Activated T-cell treated with anti-CD3 and anti-CD28 coated beads, Interleukin-2, amount 50 U/mL, for 24 hours (primary cell): ENCODE measurements at places on chromosomes 3 and 15.

- no peaks in the 10 kb centered on the region for H3K36me3 ChIP-seq
- H3K27me3 ChIP-seq, result peaks cover 11% of the 10 kb centered on the region
- DNase-seq, result no peak
- H3K27ac ChIP-seq, result no peak overlapping the region
Observed at GRCh38 chr3:44228900-44229299, 12.8 kb upstream of the TOPAZ1 start.

GRCh38 chr3:108804437-108804836 lies 18.1 kb upstream of the TRAT1 start:
- H3K4me3 ChIP-seq, result no peak overlapping the region
- no peak overlapping the region for H3K27ac ChIP-seq
- H3K4me1 ChIP-seq, result peaks cover 28% of the 10 kb centered on the region
- no peaks in the 10 kb centered on the region for H3K36me3 ChIP-seq

- no peak for DNase-seq
- H3K4me1 ChIP-seq, result peaks cover 89% of the 10 kb centered on the region
- H3K36me3 ChIP-seq, result peaks cover 95% of the 10 kb centered on the region
- H3K27me3 ChIP-seq, result no peaks in the 10 kb centered on the region
Observed at GRCh38 chr3:108130701-108131474, 40.1 kb upstream of the CD47 start.

- H3K36me3 ChIP-seq, result no peaks in the 10 kb centered on the region
- no peak overlapping the region for H3K4me3 ChIP-seq
- H3K27me3 ChIP-seq, result peaks cover 2% of the 10 kb centered on the region
- H3K4me1 ChIP-seq, result peaks cover 8% of the 10 kb centered on the region
- DNase-seq, result peak; percentile 67
Observed at GRCh38 chr15:93035953-93036810, 52.8 kb downstream of the RGMA start.

- H3K36me3 ChIP-seq, result no peaks in the 10 kb centered on the region
- H3K4me3 ChIP-seq, result no peak overlapping the region
- H3K4me1 ChIP-seq, result no peaks in the 10 kb centered on the region
- DNase-seq, result no peak
- no peaks in the 10 kb centered on the region for H3K27me3 ChIP-seq
- no peak overlapping the region for H3K27ac ChIP-seq
Observed at GRCh38 chr15:84874981-84875699, 9.3 kb upstream of the SLC28A1 start.

DNA sequence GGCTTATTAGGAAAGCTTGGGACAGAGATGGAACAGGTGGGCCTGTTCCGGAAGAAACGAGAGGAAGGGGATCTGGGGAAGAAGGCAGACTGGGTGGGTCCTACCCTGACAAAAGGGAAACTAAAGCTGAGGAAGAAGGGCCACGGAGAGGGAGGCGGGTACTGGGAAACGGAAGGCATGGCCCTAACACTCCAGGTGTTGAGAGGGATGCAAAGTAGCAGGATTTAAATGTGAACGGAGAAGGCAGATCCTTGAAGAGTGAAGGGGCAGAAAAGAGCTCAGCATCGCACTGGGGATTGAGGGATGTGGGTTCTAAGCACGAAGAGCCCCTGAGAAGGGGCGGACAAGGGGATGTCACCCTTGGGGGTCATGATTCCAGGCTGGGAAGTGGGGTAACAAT lies 735 bp downstream of the STIMATE start:
- H3K4me1 ChIP-seq, result peaks cover 59% of the 10 kb centered on the region
- peaks cover 31% of the 10 kb centered on the region for H3K36me3 ChIP-seq
- H3K27me3 ChIP-seq, result no peaks in the 10 kb centered on the region
